ENCODE measurements at places on chromosomes 7 and 10.

DNA sequence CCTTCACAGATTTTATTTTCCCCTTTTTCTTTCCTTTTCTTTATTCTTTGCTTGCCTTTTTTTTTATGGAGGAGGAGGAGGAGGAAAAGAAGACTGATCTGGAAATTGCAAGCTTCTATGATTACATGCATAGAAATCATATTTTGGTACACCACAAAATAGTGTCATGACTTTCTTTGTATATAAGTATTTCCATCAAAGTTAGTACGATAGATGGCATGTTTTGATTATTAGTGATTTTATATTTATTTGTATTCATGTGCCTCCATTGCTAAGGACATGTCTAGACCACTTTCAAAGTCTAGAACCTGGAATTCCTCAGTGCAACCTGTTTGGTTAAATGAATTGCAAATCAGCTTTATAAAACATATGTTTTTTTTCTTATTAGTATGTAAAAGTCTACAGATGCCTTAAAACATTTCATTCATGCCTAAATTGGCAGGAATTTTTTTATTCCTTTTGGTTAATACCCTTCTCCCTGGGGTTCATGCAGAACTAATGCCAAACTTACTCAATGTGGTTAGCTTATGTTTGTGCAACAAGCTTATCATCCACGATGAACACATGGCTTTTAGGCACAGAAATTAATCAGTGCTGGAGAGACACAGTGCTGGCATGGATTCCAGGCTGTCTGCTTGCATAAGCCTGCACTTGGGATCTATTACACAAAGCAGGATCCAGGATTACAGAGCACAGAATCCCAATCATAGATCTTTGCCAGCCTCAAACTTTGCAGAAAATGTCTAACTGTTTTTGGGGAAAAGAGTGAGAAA is 213.1 kb downstream of the CHRM2 start:
- DNase-seq = no peak

GRCh38 chr7:26155531-26156375 is 3.8 kb downstream of the NFE2L3 start:
- no peak for DNase-seq

- no peak for DNase-seq
These were observed 73.7 kb upstream of the ODAD2 start for GRCh38 chr10:28072573-28072972.

DNA sequence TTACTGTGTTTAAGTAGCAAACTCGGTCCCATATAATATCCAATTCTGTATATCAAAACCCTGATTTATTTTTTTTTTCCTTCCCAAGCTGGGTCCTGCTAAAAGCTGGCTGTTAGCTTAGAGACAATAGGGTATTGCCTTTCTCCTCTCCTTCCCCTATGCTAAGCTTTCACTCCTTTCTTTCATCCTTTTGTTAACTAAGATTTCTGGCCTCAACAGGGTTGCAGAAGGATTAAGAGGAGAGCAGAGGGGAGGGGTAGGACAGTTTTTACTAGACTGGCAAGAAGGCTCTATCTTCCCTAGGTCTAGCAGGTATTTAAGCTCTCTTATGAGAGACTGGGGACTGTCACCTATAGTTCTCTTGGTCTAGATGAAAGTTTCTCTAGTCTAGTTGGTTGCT is 229.2 kb downstream of the KCND2 start:
- DNase-seq = no peak

GRCh38 chr10:120396228-120396627 is 60.8 kb upstream of the PLPP4 start:
- DNase-seq = no peak
